ENCODE measurements at places on chromosomes 12 and 14.

DNA sequence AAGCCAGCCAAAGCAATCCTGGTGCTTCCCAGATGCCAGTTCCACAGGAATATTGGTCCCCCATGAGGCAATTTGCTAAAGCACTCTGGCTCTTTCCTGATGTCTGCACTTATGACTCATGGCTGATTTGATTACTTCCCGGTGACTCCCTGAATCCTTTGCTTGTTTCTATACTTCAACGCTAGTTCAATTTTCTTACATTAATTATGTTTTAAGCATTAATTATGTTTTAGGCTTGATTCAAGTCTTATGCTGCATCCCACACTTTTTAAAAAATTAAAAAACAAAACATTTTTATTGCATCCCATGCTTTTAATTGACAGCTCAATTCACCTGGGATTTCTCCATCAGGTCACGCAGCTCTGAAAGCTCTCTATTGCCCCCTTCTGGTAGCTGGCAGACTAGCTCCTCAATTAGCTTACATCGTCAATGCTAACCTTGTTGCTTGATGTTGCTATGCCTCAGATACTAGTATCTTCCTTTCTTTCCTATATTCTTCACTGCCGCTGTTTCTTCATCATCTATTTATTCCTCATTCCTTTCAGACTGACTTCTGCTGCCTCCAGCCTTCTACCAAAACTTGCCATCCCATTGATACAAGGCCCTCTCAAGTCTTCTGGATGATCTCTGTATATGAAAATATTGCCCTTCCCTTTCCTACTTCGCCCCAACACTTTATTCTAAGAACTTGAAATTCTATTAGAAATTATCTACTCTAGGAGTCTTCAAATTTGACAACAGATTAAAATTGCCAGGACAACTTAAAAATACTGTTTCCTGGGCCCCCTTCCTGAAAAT lies 32.0 kb downstream of the TSHR start:
- DNase-seq, result peak; percentile 35

DNA sequence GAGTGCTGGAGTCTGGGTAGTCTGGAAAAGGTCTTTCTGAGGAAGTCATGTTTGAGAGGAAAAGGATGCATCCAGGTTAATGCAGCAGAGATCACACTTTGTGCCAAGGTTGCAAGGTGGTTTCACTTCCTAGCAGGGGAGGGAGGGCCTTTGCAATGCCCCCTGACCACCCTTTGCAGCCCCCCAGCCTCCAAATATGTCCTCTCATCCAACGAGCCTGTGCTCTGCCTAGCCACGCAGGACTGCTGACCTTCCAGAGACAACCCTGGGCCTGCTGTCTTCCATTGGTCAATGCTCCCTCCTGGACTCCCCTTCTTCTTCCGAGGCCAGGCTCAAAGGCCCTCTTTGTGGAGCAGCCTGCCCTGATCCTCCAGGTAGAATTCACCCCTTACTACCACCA lies 47.3 kb upstream of the TUNAR start:
- no peak for DNase-seq

GRCh38 chr12:104736307-104736706 lies 221.8 kb downstream of the SLC41A2 start:
- DNase-seq, result no peak

- no peak for DNase-seq
These were observed 32.4 kb downstream of the ANO2 start for GRCh38 chr12:5912437-5913334.
